ENCODE measurements at places on chromosomes 5 and 9.

DNA sequence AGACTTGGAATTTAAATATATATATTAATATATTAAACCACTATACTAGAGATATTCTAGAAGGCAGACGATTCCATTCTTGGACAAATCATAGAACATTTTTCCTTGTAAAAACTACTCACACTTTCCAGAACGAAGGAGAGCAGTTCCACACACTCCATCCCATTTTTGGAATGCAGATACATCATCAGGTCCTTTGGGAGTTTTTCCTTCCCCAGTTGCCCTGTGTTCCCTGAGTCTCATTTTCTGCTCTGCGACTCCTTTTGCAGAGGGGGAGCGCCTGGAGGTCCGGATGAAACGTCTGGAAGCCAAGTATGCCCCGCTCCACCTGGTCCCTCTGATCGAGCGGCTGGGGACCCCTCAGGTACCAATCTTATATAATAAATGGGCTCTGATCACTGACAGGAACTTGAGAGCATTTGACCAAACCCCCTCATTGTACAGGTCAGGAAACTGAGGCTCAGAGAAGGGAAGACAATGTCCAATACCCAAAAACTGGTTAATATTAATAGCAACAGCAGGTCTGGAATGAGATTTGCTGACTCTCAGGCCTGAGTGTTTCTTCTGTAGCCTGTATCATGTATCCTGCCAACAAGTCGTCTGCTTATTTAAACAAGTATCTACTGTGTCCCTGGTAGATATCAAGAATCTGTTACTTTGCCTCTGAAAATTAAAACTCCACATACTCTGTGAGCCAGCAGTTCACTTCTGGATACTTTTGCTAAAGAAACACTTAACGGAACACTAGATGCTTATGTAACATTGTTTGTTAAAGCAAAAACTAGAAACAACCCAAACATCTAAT lies 76.8 kb upstream of the NIPAL4 start:
- no peak for DNase-seq

DNA sequence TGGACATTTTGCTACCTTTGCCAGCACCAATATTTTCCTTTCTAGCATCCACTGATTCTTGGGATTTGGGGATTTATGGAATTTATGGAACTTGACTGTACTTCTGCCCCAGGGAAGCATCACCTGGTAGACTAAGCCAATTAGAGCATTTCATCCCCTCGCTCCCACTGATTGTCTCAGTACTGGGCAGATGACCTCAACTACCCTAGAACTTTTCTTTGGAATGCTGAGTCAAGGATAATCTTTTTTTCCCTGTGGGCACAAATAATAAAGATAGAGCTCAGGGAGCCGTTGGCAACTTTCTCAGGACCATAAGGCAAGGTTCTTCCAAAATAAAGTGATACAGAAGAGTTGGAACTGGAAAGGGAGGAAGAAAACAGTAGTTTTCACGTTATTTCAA lies 438.4 kb downstream of the PLK2 start:
- DNase-seq = no peak

- no peak for DNase-seq
These were observed 74.3 kb downstream of the ACTBL2 start for GRCh38 chr5:57408285-57408684.

- DNase-seq = no peak
These were observed 88.3 kb downstream of the BRINP1 start for GRCh38 chr9:119280740-119281485.

DNA sequence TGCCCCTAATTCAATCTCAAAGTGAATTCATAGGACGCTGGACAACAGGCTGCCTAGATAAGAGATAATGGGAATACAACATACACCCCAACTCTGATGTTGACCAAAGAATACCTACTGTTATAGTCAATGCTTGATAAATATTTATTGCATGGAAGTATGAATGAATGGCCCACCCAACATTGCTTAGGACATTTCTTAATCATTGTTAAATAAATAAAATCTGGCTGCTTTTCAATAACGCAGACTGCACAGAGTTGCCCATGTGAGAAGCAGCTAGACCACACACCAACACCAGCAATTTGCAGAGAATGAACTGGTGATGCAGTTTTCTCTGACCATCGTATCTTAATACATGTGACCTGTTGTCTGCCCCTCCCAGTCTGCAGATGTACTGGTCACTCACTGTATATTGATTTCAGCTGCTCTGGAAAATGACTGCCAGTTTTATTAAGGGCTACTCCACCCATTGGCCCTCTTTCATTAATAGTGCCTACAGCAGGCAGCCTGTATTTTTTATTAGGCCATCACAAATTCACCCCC lies 236.2 kb upstream of the WWC1 start:
- no peak for DNase-seq

DNA sequence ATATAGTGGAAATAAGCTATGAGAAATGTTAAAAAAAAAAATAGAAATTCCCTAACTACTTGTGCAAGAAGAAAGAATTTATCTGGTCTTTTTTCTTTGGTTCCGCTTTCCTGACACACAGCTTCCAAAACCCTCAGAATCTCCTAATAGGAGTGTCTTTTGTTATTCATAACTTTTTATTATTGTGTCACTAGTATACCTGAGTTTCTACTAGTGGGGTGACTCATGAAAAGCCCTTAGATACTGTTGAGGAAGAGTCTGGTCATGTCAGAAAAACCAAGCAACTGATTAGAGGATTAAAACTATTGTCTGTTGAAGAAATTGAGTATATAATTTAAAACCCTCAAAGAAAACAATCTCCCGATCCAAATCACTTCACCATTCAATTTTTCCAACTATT lies 152.8 kb upstream of the IFNE start:
- DNase-seq = no peak

- DNase-seq = no peak
These were observed 6.9 kb downstream of the IL17B start for GRCh38 chr5:149372076-149372795.

GRCh38 chr5:173765029-173765644 lies 123.0 kb upstream of the CPEB4 start:
- no peak for DNase-seq

DNA sequence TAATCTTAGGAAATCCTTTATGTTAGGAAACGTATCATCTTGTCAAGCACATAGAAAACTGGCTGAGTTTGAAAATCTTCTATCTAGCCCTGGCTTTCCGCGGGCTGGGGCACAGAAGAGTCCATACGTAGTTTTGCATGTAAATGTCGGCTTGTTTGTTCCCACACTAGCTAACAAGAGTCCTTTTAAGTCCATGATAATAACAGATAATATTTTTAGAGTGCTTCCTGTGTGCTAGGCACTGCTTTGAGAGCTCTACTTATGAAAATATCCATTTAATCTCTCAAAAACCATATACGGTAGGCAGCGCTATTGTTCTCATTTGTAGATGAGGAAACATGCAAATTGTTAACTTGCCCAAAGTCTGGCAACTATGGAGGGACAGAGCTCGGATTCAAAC lies 40.5 kb downstream of the FYB1 start:
- no peak for DNase-seq

- DNase-seq = no peak
These were observed 118.7 kb downstream of the ZNF462 start for GRCh38 chr9:106981396-106982287.

- no peak for DNase-seq
These were observed 174.5 kb upstream of the KLF9 start for GRCh38 chr9:70588999-70589398.

DNA sequence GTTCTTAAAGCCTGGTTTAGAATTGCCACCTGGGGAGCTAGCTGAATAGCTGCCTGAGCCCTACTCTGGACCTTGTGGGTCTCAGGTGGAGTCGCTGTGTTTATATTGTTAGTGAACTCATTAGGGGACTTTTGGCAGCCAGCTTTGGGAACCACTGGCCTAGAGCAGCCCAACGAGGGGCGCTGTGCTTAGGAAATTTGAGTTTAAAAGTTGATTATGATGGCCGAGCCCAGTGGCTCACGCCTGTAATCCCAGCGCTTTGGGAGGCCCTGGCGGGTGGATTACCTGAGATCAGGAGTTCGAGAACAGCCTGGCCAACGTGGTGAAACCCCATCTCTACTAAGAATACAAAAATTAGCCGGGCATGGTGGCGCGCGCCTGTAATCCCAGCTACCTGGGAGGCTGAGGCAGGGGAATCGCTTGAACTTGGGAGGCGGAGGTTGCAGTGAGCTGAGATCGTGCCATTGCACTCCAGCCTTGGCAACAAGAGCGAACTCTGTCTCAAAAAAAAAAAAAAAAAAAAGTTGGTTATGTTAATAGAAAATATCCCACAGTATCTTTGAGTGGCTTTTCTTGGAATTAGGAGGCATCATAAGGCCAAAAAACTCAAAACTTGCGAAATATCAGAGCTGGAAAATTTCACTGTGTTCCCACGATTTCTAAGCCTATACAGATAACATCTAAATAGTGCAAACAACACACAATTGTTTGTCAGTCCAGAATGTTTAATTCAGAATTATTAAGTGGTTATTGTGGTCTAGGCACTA lies 809 bp downstream of the MCCC2 start:
- DNase-seq = no peak

DNA sequence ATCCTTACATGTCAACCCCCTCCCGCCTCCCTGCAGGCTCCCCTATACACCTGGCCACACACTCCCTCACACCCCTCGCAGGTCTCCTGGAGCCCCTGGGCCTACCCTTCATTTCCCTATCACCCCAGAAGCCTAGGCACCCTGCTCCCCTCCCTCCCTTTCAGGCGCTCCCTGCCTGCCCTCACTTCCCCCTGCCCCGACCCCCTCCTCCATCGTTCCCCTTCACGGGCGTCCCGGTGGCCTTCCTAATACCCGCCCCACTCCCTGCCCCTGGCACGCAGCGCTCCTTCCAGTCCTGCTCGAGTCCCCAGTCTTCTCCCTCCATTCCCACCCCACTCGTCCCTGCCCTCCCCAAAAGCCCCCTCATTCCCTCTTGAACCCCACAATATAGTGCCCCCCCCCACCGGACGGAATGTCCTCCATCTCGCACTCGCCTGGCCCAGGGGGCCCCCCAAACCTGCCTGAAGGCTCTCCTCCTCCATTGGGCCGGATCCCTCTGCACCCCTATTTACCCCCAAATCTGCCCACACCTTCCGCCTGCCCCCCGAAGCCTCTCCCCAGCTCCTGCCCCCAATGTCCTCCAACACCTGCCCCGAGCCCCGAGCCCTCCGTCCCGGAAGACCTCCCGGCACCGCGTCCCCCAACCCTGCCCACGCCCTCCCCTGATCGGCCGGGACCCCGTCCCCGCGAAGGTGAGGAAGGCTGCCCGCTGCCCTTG lies 746 bp downstream of the STRBP start:
- no peak for DNase-seq

DNA sequence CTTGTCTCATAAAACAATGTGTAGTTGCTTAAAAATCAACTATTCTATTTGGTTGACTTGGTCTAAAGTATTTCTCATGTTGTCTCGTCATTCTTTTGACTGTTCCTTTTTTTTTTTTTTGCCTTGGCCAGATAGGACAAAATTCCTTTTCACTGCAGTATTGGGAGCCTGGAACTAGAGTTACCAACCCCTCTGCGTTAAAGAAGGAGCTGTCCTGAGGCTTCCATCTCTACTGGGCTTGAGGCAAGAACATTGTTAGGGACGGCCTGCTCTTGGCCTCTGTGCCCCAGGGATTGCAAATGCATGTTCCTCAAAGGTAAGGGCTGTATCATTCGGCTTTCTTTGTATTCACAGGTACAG lies 1.4 kb upstream of the NPR2 start:
- DNase-seq = no peak

DNA sequence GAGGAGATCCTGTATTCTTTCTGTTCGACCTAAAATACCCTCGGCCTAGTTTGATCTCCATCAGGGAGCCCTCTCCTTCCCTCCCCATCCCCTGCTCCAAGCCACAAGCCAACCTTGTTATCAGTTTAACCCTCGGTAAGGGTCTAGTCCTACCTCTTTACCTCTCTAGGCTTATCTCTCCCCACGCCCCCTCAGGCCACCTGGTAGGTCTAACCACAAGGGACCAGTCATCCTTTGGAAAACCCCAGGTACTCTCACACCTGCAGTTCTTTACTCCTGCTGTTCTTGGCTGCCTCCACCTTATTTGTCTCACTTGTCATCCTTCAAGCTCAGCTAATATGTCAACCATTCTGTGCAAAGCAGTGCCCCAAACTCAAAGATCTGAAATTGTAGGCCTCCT lies 78.7 kb downstream of the RAD23B start:
- no peak for DNase-seq

DNA sequence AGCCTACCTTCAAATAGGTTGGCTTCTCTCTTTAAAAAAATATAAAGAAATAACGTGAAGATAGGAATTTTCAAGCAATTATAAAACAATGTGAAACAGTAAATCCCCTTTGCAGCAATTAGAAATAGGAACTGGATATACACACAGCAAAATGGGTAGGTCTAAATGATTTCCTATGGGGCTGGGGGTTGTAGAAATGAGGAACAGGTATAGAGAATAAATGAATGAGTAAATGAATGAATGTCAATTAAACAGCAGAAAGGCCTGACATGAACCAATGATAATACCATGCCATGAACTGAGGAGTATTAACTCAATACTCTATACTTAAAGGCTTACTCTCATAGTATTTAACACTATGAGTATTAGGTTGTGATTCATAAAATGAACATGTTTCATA lies 21.6 kb downstream of the SSBP2 start:
- no peak for DNase-seq

DNA sequence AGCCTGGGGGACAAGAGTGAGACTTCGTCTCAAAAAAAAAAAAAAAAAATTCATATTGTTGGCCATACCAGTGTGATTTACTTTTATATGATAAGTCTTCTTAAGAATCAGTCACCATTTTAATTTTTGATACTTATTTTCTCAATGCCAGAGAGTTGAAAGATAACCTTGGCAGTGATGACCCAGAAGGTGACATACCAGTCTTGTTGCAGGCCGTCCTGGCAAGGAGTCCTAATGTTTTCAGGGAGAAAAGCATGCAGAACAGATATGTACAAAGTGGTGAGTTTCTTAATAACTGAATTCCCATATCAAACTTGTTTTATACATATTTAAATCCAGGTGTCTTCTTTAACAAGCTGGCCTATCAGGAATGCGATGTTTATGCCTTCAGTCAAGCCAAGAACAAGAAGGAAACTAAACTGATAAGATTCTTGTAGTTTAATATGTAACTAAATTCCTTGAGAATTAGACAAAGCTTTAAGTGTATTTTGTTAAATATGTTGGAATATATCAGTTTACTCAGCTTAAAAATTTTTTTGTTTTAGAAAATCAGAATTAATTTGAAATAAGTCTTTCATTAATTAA lies 81.5 kb downstream of the NIPBL start:
- no peak for DNase-seq

- no peak for DNase-seq
These were observed 55.9 kb downstream of the TMC1 start for GRCh38 chr9:72577212-72577753.

- no peak for DNase-seq
These were observed 6.2 kb upstream of the CERCAM start for GRCh38 chr9:128414461-128414860.

Measured in stimulated activated CD8-positive, alpha-beta memory T cell treated with anti-CD3 and anti-CD28 coated beads, Interleukin-7, amount 100 ng/mL, for 48 hours (primary cell).